NCI-H1436 (cell line): ENCODE measurements at places on chromosomes 1 and 21.

DNA sequence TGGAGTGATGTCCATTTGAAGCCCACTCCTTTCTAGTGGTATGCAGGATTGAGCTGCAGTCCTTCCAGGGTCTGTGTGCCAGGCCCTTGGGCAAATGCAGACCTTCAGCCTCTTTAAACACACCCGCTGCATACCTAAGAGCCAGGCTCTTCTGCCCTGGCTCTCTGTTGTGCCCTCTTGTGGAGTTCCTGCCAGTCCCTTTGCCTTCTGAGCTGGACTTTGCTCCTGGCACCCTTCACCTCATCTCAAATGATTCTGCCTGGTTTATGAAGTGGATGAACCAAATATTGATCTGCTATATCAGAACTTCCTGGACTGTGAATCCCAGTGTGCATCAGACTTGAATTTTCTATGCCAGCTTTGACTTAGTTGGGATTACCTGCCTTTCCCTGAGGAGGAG lies 158.8 kb downstream of the URB2 start:
- DNase-seq = no peak

DNA sequence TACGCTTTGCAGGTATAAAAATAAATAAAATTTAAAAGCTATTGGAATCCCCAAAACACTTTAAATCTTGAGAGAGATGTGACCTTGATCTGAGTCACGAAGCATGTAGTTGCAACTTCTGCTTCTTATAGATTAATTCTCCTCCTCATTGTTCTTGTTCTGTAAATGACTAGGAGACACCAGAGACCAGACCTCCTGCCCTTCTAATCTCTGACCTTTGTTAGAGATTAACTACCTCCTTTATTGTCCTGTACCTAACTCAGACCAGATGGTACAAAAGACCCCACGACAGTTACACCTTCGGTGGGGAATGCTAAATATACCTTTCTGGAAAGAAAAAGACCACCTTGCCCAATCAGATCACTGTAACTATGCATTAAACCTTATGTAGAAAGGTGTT lies 76.9 kb upstream of the NEK2 start:
- DNase-seq = no peak

DNA sequence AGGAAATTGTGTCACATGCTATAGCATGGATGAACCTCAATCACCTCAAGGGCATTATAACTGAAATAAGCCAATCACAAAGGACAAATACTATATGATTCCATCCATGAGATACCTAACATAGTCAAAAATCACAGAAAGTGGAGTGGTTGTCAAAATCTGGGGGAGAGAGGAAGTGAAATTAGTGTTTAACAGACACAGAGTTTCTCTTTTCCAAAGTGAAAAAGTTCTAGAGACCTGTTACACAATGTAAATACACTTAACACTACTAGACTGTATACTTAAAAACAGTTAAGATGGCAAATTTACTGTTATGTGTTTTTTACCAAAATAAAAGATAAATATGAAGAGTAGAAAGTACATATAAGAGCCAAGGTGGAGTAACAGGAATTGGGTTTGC lies 31.8 kb downstream of the ZNF644 start:
- no peak for DNase-seq

- DNase-seq = no peak
These were observed 436.9 kb downstream of the PRDM2 start for GRCh38 chr1:14136881-14137280.

GRCh38 chr1:222021129-222021528 lies 279.2 kb upstream of the DUSP10 start:
- DNase-seq = no peak

DNA sequence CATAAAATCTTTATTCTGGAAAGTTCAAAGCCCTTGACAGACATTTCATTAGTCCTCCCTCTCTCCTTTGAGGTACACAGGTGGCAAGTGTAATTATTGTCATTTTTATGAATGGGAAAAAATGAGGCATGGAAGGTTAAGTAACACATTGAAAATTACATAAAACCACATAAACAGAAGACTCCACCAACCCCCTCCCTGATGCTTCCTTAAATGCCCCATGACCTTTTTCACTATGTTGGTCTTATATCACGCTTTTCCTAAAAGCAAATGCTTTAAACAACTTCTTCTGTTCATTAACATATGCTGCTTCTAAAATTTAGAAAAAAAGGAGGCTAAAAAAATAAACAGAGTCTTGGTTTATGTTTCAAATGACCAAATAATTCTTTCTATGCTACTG lies 648.4 kb downstream of the PTPRC start:
- DNase-seq = no peak

DNA sequence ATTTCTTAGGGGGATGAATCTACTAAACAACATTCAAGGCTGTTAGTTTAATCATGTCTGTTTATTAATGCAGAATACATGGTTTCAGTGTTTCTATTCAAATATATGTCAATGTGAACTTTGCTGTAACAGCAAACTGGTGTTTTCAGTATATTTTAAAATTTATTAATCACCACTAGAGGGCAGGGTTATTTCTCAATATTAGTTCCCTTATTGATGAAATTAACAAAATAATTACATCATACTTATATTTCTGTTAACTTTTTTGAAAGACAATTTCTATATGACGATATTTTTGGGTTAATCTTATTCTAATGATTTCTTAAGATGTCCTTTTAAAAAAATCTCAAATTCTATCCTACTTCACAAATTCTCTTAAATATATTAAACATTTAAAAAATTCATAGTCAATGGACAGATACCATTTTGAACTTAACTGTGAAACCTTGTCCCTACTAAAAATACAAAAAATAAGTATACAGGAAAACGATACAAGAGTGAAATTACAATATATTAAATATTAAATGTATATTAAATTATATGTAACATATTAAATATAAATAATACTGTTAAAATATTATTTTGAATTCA lies 1034.1 kb upstream of the PRMT6 start:
- no peak for DNase-seq

DNA sequence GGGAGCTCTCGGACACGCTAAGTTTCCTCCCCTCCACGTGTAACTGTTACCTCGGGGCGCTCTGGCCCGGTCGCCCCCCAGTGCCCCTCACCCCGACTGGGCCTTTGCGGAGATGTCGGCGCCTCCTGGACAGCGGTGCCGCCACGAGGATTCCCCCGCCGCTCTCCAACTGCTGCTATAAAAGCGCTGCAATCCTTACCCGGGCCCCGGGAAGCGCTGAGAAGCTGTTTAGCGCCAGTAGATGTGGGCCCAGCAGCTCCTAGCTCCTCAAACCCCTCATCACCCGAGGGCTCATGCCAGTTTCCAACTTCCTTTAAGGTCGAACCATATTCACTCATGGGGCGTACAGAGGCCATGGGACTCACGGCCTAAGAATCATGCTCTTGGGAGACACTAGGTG lies 361 bp upstream of the LMX1A start:
- no peak for DNase-seq

DNA sequence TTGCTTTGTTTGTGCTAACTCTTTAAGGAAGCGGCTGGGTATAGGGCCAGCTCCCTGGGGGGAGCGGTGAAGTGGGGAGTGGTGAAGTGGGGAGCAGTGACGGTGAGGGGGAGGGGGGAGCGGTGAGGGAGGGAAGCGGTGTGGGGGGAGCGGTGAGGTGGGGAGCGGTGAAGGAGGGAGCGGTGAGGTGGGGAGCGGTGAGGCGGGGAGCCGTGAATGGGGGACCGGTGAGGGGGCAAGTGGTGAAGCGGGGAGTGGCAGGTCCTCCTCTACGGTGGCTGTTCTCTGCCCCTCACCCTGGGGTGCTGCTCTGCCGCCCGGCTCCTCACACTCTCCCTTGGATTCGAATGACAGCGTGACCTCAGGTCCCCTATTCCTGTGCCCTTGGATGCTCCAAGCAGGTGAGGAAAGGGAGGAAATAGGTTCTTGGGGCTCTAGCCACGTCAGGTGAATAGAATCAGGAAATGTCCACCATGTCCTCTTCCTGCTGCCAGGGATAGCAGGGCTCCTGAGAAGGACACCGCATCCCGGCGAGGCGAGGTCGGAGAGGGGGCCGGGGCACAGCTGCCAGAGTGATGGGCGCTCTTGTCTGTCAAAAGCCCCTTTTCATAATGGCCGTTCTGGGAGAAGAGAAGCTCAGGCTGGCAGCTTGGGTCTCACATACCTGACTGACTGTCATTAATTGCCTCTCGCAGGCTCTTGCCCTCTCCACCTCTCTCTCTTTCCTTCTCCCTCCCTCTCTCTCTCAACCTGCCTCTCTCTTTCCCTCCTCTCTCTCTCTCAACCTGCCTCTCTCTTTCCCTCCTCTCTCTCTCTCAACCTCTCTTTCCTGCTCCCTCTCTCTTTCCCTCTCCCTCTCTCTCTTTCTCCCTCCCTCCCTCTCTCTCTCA lies 134.2 kb downstream of the PGBD5 start:
- no peak for DNase-seq

GRCh38 chr1:4668743-4669700 lies 14.6 kb downstream of the AJAP1 start:
- DNase-seq = no peak

GRCh38 chr1:218451415-218451814 lies 106.3 kb downstream of the TGFB2 start:
- DNase-seq = no peak

- no peak for DNase-seq
These were observed 391.5 kb downstream of the NTNG1 start for GRCh38 chr1:107532318-107532717.

DNA sequence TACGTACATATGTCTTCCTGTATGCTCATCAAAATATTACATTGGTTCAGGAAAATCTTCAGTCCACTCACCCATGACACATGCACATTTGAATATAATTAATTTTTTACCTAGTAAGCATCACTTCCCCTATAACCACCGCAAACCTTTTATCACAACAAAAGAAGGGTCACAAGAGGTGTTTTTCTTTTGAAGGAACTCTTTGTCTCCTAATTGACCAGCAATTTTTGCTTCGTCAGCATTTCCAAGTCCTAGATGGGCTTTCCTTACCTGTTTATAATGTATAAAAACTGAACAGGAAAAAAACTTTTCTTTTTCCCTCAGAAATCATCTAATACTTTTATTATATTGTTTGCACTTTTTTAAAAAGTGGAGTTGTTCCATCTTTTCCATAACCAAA lies 631.3 kb downstream of the PLA2G4A start:
- no peak for DNase-seq

DNA sequence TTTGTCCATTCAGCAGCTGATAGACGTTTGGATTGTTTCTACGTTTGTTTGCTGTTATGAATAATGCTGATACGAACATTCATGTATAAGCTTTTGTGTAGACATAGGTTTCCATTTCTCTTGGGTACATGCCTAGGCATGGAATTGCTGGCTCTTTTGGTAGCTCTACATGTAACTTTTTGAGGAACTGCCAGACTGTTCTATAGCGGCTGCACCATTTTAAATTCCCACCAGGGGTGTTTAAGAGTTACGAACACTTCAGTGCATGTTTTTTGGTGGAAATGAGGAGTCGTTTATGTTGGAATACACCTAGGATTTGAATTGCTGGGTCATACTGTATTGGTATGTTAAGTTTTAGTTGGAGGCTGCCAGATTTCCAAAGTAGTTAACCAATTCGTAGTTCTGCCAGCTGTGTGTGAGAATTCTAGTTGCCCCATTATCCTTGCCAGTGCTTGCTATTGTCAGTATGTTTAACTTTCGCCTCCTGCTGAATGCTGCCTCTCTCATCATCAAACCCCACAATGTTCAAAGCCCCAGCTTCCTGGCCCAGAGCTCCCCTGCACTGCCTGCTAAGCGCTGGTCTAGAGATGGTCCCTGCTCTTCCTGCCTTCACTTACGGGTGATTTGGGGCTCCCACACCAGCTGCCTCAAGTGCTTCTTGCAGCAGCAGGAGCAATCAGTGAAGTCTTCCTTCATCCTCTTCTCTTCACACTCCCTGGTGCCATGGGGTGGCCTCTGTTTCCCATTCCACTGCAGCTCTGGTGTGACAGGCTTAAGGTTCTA lies 81.0 kb downstream of the MAN1C1 start:
- no peak for DNase-seq

DNA sequence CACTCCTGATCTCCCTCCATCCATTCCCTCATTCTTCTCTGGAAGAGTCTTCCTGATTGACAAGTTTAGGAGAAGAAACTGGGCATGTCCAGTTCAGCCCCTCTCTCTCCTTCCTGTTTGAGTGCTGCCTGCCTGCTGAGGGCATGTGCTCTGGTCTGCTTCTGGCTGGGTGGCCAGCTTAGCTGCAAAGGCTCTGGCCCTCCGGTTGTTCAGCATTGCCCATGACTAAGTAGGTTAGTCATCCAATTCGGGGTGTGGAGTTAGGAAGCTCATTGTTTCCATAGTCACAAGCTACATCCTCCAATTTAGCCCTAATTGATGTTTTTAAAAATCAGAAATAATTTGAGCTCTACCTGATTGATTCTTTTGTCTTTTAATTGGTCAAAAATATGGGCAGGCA lies 25.6 kb upstream of the PLA2G2E start:
- DNase-seq = no peak

DNA sequence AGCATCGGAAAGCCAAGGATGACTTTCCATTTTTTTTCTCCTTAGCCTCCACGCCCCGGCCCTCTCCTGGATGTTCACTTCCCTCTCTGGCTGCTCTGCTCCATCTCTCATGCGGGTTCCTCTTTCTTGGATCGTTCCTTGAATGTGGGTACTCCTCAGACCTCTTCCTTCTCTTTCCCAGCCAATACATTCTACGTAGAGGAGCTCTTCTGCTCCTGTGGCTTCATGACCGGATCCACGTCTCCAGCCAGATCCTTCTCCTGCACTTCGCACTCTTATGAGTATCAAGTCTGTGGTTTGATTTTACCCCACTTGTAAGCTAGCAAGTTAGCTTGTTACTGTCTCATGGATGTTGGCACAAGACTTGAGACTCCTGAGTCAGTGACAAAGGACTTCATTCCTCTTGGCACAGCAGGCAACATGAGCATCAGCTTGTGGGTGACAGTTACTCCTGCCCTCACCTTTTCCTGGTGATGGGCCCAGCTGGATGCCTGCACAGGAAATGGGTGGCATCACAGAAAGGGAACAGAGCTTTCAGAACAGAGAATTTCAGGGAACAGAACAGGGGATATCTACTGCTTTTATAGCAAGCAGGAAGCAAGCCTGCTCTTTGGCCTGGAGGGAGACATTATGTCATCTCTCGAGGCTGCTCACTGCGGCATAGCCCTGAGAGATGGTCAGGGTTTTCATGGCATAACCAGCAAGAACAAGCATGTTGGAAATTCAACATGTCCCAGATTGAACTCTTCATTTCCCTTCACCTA lies 100.1 kb upstream of the KIF26B start:
- DNase-seq = no peak

- no peak for DNase-seq
These were observed 829 bp downstream of the SPEN start for GRCh38 chr1:15848143-15848928.

GRCh38 chr1:71831646-71832045 lies 450.7 kb downstream of the NEGR1 start:
- no peak for DNase-seq

- DNase-seq = no peak
These were observed 7.6 kb downstream of the CYP4X1 start for GRCh38 chr1:47031059-47031458.
